PC-9 (cell line): ENCODE measurements at places on chromosomes 2 and 18. TPM values are rescaled to one million over a fixed set of nuclear protein-coding genes. Genes with fewer than 3 reads are reported as not detected.

The STARD6 gene
- not detected in 2 replicates for total RNA-seq

The LYPD1 gene
- total RNA-seq: 5.1 and 10.3 TPM in 2 replicates

The SF3B6 gene
- 106 and 123 TPM in 2 replicates for total RNA-seq

The VIL1 gene
- not detected in 2 replicates for total RNA-seq
